ENCODE measurements at places on chromosomes 2 and 18.

- peak; percentile 9 for DNase-seq
These were observed at the start of gene GULP1 for GRCh38 chr2:188291617-188292347. Gene GULP1 (plus strand): TSS chr2:188291874. CDS start chr2:188477703, 185,829 bp downstream.

GRCh38 chr2:184551626-184552025 lies 46.7 kb upstream of the ZNF804A start:
- no peak for DNase-seq

DNA sequence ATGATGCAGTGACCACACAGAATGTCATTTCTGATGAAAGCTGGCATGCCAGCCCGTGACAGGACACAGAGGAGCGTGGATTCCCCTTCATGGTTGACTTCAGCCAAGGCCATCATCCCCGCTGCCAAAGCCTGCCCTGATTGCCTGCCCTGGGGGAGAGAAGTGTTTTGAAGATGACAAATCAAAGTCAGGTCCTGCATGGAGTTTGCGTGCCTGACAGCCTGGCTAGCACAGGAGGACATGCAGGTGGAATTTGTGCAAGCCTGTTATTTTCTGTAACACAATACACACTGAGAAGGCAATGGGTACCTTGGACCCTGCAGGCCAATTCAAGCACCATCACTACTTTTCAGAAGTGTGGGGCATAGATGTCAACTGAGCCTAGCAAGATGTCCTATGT lies 5.4 kb upstream of the IL1R2 start:
- no peak for DNase-seq

DNA sequence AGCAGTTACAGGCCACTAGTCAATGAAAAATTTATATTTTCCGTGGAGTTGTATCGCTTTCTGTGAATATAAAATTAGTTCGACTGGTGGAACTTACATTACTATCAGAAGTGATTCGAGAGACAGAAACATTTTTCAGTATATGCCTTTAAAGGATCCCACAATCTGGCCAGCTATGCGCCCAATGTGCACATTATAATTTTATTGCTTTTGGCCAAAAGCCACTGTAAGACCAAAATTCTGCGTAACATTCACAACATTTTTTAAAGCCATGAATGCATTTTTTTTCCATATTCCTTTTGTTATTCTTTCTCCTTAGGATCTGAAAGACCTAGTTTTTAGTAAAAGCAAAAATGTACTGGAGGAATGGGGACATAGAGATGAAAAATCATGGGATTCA lies 131.0 kb upstream of the CHAC2 start:
- no peak for DNase-seq

DNA sequence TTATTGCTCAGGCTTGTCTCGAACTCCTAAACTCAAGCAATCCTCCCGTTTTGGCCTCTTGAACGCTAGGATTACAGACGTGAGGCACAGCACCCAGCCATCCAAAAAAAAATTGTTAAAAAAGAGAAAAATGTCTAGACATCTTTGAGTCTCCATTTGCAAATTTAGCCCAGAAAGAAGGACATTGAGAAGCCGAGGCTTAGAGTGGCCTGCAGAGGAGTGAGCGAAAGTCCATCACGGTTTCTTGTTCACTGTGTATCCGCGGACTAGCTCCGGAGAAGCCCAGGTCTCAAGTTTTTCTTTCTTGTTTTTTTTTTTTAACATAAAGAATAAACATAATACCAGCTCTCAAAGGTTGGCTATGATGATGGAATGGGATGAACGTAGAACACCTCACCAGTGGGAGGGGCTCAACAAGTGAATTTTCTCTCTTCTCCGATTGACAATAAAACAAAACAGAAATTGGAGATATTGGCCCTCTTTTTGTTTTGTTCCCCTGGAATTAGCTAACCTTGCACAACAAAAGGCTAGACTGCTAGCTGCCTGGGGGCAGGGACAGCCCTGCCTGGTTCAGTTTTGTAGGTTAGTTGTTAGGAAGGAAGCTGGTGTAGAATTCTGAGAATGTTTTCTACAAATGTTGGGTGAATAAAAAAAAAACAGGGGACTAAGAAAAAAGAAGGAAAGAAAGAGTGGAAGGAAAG lies 163.4 kb downstream of the MYCN start:
- no peak for DNase-seq

DNA sequence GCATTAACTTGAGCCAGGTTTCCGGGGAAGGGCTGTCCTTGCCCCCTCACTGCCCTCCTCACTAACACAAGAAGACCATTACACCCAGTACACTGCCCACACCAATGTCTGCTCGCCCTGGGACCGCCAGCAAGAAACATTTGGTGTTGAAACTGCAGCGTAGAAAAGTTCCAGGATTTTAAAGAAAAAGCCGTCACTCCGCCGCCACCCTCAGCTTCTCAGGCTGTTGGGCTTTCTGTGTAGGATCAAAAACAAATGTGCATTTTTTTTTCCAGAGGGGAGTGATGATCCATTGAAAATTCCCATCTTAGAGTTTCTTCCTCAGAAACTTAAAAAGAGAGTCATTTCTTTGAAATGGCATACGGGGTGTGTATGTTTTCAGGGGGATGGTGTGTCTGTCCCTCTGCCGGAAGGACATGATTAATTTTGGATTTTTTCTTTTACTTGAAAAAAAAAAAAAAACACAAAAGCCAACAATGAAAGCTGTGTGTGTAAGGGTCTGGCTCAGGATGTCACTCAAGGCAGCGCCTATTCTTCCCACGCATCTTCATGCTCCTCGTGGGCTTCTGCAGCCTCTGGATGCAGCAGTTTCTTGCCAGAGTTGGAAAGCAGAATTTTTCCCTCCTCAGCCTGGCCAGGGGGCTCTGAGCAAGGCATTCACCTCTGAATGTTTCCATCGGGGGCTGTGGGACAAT lies 184.9 kb downstream of the GLI2 start:
- DNase-seq = no peak

GRCh38 chr2:44001716-44002115 lies 5.9 kb upstream of the LRPPRC start:
- DNase-seq = no peak

DNA sequence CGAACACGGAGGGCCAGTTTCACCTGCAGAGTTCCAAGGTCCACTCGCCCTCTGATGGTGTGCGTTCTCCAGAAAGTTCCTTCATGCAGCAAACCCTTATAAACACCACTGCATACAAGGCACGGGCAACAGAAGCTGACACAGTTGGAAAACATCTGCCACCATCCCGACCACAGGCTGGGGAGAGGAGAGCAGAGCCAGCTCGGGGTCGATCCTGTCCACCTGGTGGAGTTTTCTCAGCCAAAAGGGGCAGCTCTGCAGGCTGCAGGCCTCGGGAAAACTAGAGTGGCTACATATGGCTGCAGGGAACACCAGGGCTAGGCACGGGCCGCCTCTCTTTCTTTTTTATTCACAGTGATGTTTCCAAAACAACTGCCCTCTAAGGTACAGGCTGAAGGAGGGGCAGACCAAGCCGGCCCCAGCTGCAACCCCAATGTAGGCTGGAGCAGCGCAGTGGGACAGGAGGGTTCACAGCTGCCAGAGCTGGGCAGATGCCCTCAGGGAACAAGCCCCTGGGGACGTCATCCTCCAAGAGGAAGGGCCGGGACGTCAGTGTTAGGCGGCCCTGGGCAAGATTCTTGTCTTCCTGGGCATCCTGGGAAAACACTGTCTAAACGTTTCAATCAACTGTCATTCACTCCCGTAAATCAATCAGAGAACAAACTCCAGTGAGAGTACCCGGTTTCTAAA lies 274.7 kb downstream of the TWIST2 start:
- DNase-seq = no peak

GRCh38 chr2:170530284-170530745 lies 184.8 kb upstream of the SP5 start:
- DNase-seq = no peak

DNA sequence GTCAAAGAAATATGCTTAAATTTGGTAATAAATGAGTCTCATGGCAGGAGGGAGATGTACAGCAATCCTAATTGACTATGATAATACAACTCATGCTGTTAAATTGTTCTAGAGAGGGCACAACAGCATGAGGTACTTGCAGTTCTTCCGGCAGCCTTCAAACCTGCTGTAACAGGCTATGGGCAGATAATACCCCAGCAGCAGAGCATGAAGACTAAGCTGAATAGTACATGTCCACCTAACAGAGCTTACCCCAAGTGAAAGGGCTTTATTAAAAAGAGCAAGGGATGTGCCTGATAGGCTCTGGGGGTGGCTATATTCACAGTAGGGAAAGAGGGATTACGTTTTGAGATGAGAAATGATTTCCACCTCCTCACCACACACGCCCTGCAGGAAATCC lies 28.9 kb downstream of the MRO start:
- no peak for DNase-seq

DNA sequence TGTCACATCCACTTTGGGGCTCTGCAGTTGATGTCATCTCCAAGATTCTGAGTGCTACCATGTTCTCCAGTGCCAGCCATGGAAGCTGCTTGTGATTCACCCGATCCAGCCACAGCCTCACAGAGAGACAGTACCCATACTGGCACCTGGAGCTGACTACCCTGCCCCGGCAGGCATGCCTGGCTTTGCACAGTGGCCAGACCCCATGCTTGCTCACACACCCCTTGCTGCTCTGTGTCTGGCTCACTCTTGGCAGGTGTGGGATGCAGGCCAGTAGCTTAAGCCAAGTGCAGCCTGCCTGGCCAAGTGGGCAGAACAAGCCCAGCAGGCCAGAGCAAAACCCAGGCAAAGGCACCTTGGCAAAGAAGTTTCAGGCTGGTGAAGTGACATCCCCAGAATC lies 828.4 kb upstream of the VRK2 start:
- no peak for DNase-seq

DNA sequence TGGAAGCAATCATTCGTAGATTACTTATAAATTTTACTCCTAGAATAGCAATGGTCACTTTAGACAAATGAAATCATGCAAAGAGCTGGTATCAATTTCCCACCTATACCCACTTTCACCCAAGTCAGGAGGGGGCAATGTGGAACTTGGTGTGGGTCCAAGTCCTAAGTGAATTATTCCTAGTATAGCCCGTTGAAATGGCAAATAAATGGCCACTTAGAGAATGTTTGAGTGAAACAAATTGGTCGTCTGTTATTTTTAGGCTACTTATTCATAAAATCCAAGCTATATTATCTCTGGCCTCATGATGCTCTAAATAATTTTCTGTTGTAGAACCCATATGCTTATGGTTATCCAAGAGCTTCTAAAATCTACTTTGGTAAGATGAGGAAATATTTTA lies 98.1 kb downstream of the MYO3B start:
- no peak for DNase-seq

- DNase-seq = peak; percentile 92
These were observed at the start of the genes CEP76 and PSMG2 for GRCh38 chr18:12702221-12703095. Gene CEP76 (minus strand): TSS chr18:12702723. CDS start chr18:12702548, 175 bp downstream. Gene PSMG2 (plus strand): TSS chr18:12703042. CDS start chr18:12703108, 66 bp downstream.

- no peak for DNase-seq
These were observed 135.1 kb downstream of the DLGAP1 start for GRCh38 chr18:4319738-4320677.

DNA sequence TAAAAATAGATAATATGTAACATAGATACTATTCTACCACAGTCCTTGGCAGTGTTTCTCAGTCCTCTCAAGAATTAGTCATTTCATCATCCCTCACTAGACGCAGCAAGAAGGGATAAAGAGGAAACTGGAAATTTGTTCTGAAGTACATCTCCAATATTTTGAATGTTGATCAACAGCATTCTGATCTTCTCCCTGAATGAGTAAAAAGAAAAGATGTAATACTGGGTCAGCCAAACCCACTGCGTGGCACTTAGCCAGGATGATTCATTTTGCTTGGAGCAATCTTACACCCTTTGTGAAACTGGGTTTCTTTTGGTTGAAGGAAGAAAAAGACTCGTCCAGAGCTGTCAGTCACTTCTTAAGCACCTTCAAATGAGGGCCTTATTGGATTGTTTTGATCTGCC lies 54.1 kb downstream of the TAF1B start:
- peak; percentile 81 for DNase-seq

DNA sequence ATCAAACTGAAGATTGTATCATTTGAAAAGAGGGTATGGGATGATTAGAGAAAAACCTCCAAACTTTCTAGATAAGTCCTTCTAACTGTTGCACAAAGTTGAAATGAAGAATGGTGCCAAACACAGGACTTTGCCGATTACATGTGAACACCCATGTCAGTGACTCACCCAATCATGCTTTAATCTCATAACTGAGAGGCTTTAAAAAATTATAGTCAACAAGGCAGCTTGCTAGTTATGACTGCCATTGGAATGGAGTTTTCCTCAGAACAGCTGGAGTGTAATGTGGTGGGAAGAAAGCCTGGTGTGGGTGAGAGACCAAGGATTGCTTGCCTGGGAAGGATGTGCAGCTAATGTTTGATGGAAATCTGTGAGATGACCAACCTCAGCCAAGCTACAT lies 98.2 kb upstream of the ALPP start:
- no peak for DNase-seq

DNA sequence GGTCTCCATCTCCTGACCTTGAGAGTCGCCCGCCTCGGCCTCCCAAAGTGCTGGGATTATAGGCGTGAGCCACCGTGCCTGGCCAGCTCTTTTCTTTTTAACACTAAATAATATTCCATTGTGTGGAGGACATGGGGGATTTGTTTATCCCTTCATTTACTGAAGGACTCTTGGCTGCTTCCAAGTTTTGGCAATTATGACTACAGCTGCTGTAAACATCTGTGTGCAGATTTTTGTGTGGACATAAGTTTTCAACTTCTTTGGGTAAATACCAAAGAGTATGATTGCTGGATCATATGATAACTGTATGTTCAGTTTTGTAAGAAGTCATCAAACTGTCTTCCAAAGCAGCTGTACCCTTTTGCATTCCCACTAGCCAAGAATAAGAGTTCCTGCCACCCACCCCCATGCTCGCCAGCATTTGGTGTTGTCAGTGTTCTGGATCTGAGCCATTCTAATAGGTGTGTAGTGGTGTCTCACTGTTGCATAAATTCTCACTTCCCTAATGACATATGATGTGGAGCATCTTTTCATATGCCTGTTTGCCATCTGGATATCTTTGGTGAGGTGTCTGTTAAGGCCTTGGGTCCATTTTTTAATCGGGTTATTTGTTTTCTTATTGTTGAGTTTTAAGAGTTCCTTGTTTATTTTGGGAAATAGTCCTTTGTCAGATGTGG lies 52.2 kb downstream of the TNFRSF11A start:
- DNase-seq = no peak

GRCh38 chr2:144712550-144712940 lies 192.6 kb upstream of the ZEB2 start:
- no peak for DNase-seq

- DNase-seq = peak; percentile 7
These were observed 114.3 kb upstream of the ARL4C start for GRCh38 chr2:234611209-234611608.

- DNase-seq = no peak
These were observed 395.2 kb downstream of the MTX2 start for GRCh38 chr2:176664478-176664877.

DNA sequence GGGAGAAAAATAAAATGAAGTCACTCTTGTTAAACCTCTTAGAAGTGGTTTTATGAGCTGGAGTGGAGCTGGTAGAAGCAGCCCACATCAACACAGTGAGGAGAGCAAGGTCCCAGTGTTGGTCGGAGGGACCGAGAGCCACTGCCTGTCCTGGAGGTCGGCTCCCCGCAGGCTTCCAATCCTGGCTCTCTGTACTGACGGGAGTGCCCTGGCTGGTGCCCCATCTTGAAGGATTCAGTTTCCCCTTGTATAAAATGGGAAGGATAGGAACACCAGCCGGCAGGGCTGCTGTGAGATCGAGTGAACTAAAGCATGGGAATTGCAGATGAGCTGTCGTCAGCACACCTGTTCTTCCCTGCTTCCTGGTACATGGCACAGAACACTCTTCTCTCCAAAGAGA lies 104.3 kb upstream of the ID2 start:
- no peak for DNase-seq
